ENCODE measurements at places on chromosomes 13 and 19. TPM values are rescaled to one million over a fixed set of nuclear protein-coding genes. Genes with fewer than 3 reads are reported as not detected.

GRCh38 chr13:44093607-44094564 lies 214.2 kb downstream of the LACC1 start:
- DNase-seq: no peak

DNA sequence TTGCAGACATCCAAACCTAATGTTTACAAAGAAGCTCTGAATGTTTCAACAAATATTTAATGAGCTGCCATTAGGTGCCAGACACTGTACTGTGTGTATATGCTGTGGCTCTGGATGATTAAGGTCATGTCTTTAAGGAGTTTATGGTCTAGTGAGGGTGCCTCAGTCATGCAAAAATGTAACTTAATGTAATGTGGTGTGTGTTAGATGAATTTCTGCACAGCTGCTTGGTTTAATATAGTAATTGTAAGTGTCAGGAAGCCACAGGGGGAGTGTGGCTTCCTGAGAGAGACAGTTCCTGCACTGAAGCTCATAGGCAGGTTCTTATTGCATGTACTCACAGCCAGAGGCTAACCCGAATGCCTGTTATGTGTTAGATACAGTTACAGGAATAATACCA lies 43.3 kb downstream of the SPATA13 start:
- peak; percentile 63 for DNase-seq

GRCh38 chr13:50577806-50578205 lies 265.7 kb downstream of the DLEU7 start:
- no peak for DNase-seq

ZNF473 gene
- 9.7 TPM for total RNA-seq

DNA sequence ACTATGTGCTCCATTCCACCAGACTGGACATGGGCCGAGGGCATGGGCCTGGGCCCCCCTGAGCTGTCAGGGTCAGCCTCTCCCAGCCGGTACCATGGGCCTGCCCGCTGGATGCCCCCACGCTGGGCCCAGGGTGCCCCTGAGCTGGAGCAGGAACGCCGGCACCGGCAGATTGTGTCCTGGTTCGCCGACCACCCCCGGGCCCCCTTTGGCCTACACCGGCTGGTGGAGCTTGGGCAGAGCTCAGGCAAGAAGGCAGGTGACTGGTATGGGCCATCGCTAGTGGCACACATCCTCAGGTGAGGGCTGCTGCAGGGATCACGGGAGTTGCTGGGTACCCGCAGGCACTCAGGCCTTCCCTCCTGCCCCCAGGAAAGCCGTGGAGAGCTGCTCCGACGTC lies 3.1 kb downstream of the ATG4D start:
- no peak for DNase-seq

- DNase-seq: no peak
Measured at GRCh38 chr19:49844138-49845095, 6.5 kb upstream of the PTOV1 start.

DNA sequence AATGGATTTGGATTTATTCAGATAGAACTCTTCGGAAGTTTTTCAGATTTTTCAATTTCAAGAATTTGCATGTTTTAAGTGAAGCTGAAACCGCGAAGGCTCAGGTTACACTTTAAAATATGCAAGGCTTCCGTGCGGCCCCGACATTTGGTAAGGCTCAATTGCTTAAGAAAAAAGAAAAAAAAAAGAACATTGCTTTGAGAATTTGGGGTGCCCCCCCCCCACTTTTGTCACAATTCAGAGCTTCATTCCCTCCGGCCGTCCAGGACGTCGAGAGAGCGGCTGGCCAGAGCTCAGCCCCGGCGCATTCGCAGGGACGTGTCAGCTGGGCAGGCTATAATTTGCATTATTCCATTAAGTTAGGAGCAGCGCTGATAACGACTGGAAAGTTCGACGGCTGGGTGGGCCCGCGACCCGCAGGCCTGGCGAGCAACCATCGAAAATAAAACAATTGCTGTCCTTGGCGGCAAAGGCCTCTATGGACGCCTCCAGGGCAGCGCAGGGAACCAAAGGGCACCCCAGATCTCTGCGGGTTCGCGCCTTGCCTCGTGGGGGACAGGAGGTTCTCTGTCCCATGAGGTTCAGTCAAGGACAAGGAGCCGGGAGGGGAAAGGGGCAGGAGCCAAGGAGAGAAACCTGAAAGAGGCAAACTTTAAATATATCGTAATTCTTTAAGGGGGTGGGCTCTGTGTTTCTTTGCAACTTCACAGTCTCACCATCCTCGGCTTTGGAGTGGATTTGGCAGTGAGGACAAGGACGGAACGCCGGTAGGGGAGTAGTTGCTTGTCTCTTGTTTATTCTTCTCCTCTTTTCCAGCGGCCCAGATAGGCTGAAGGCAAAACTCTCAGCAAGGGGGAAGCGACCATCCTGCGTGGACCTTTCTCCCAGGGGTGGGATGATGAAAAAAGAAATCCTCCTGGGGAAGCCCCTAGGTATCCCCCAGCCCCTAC lies 7.0 kb downstream of the SOX21 start:
- no peak for DNase-seq

DNA sequence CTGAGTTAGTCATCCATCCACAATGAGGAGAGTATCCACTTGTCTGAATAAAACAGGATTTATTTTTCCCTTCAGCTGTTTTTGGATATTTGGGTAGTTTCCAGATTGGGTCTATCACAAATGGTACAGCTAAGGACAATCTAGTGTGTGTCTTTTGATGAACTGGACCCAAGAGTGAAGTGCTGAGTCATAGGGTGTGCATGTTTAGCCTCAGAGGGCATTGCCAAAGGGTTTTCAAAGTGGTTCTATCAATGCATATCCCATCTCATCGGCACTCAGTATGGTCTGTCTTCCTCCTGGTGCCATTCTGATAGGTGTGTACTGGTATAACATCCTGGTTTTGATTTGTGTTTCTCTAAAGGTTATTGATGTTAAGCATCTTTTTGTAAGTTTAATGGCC lies 62.3 kb downstream of the GSX1 start:
- DNase-seq: no peak

GRCh38 chr19:4967738-4968461 lies 1.0 kb upstream of the KDM4B start:
- peak; percentile 62 for DNase-seq

- DNase-seq: no peak
Measured at GRCh38 chr13:99078017-99078771, 100.3 kb upstream of the DOCK9 start.

- DNase-seq: no peak
Measured at GRCh38 chr19:3683405-3684053, 16.7 kb downstream of the PIP5K1C start.

DNA sequence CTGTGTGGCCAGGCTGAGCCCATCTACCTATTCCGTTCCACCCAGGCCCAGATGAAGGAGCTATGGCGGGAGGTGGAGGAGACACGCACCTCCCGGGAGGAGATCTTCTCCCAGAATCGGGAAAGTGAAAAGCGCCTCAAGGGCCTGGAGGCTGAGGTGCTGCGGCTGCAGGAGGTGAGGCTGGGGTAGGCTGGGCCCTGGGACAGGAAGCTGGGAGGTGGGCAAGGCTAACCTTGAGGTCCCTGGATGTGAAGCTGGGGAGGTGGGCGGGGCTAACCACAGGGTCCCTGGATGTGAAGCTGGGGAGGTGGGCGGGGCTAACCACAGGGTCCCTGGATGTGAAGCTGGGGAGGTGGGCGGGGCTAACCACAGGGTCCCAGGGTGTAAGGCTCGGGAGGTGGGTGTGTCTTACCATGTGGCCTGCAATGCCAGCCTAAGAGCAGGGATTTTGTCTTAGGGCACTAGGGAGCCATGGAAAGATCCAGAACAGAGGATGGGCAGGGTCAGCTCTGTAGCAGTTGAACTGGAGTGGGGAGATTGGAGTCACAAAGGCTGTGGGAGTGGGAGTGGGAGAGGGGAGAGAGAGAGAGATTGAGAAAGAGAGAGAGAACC lies 36.9 kb downstream of the KCNC3 start:
- DNase-seq: no peak

- DNase-seq: no peak
Measured at GRCh38 chr13:30675717-30676116, 58.0 kb downstream of the USPL1 start.

ZNF813 gene
- total RNA-seq: 3.3 TPM

TYROBP gene
- total RNA-seq: not detected

GRCh38 chr19:6108721-6109633 lies 1.3 kb downstream of the RFX2 start:
- peak; percentile 57 for DNase-seq

GRCh38 chr19:56594783-56595547 lies at the start of gene ZNF71:
ZNF71 (plus strand) TSS chr19:56595302; CDS start chr19:56601559, 6,257 bp downstream.
- DNase-seq: peak; percentile 90

DNA sequence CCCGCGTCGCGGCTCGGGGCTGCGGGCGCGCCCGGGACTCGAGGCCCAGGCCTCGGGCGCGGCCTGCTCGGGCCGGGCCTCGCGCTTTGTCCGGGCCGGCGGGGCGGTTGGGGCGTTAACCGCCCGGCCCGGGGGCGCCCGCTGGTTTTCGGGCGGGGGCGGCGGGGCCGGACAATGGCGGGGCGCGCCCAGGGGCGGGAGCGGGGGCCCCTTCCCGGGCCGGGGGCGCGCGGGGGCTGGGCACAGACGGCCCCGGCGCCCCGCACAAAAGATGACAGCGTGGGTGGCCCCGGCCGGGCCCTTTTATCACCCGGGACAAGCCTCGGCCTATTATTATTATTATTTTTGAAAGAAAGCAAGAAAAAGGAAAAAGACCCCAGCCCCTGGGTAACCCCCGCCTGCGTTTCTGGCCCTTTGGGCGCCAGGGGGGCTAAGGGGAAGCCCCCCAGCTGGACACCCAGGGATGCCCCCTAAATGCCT lies 419 bp downstream of the KDM4B start:
- DNase-seq: no peak

- DNase-seq: no peak
Measured at GRCh38 chr19:7101498-7102253, 32.2 kb downstream of the ZNF557 start.

ZNF230 gene
- total RNA-seq: 3.6 TPM

CYP4F22 gene
- total RNA-seq: not detected

GRCh38 chr19:18543814-18544475 lies 572 bp upstream of the FKBP8 start:
- peak; percentile 24 for DNase-seq

DNA sequence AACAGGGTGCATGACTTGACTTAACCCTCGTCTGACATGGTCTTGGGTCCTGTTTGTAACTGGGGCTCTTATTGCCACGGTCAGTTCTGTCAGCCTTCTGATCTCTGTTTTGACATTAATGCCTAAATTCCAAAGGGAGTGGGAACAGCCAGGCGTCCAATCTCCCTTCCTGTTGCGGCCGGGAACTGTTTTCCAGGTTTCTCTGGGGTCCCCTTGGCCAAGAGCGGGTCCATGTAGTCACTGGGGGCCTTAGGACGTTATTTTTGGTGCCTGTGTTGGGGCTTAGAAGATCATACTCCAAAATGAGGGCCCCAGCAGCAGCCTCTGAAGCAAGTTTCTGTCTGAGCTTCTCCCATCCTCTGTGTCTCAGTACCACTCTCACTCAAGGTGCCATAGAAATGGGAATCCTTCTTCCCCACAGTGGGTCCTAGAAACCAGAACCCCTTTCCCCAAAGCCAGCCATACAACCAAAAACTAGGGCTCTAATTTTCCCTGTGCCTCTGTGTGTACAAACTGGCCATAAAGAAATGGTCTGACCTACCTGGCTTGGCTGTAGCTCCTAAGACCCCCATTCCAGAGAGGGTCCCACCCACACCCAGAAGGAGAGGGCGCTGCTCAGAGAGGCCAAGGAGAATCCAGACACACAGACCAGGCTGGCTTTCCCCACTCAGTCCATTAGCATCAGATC lies 50.4 kb downstream of the C13orf46 start:
- DNase-seq: no peak

- DNase-seq: peak; percentile 15
Measured at GRCh38 chr13:31204592-31204991, 4.8 kb downstream of the B3GLCT start.

DNA sequence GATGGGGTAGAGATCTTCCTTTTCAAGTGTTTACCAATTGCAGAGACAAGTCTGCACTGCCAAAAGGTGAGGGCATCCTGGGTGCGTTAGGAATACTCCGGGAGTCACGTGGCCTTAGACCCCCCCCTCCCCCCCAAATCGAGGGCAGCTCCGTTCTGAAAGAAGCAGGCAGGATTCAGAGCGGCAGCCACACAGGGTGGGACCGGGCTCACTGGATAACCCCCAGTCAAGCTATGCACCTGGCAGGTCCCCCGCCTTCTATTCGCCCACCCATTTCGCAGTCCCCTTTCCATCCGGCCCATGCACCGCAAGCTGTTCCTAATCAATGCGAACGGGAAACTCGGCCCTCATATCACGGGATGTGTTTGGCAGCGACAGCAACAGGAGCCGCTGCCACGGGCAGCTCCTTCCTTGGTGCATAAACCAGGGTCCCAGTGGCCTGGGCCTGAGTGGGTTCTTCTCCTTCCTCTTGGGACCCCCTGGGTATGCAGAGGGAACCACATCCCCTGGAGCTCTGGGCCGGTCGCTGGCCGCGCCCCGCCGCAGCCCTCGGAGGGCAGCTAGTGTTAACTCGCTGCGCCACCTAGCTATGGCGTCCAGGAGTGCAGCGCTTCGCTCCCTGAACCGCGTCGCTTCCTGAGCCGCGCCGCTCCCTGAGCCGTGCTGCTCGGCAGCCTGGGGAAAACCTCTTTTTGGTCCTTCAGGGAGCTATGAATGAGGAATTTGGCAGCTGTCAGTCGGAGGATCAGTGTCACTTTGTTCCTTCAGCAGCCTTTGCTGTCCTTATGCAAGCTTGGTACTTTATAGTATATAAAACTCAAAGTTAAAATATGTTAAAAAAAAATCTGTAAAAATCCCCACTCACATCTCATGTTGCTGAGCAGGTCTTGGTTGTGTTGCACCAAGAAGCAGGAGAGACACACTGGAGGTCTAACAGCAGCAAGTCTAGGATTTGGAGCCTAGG lies 41.4 kb downstream of the LYL1 start:
- peak; percentile 80 for DNase-seq

- DNase-seq: no peak
Measured at GRCh38 chr19:45076029-45076850, at the start of gene ZNF296. ZNF296 (minus strand) TSS chr19:45076478; CDS start chr19:45076373, 105 bp downstream.

DNA sequence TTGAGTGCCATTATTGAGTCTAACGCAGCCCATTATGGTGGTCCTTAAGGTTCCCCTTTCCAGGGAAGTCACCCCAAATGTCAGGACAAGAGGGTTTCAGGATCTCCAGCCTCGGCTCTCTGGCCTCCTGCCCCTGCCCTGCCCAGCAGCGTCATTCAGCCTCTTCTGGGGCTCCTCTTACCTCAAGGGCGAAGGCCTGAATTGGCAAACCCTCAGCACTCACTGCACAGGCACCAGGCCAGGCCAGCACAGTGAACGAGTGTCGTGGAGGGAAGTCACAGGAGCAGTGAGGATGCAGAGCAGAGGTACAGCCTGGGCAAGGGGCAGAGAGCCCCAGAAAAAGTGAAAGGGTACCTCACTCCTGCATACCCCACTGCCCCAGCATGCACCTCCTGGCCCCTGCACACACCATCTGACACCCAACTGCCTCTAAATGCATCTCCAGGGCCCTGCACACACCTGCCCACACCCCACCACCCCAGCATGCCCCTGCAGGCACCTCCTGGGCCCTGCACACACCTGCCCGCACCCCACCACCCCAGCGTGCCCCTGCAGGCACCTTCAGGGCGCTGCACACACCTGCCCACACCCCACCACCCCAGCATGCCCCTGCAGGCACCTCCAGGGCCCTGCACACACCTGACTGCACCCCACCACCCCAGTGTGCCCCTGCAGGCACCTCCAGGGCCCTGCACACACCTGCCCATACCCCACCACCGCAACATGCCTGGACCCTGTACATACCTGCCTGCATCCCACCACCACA lies 19.8 kb downstream of the SLC25A42 start:
- DNase-seq: no peak
